ENCODE measurements at places on chromosomes 4 and X. TPM values are rescaled to one million over a fixed set of nuclear protein-coding genes. Genes with fewer than 3 reads are reported as not detected.

The PHEX gene
- total RNA-seq = 1.1 TPM

DNA sequence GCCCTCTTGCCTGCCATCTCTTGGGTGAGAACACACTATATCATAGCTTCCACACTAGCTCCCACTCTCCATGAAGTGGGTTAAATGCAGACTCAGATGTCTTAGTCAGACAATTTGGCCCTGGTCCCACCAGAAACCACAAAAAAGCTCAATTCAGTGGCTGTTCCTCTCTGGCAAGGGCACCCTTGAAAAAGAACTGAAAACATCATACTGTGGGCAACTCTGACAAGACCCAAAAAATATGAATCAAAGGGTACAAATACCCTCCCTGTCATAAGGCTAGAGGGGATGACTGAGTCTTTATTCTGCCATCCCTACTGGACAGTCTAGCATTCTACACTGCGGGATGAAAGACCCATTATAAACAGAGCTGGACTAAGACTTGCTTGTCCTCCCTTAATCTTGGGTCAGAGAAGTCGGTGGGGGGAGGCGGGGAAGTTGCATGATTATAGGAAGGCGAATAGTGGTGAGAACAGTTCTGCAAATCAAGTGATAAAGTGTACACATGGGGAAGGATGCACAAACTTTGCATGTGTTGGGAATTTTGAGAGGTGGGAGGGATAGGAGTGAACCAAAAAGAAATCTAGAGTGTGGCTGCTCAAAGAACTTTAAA lies 172.1 kb downstream of the OPHN1 start:
- no peak for DNase-seq

The CENPE gene
- total RNA-seq = 63.3 TPM

GRCh38 chr4:126440297-126440696 lies 1125.5 kb downstream of the FAT4 start:
- no peak for DNase-seq

GRCh38 chrX:41512394-41512793 lies 65.3 kb downstream of the NYX start:
- DNase-seq = no peak
